Activated CD4-positive, alpha-beta memory T cell treated with anti-CD3 and anti-CD28 coated beads for 36 hours (primary cell): ENCODE measurements at places on chromosomes 7 and 10.
A peak's percentile ranks its signal among the peaks of the same experiment; 100 is the strongest.

GRCh38 chr7:128266883-128267594, 26.0 kb downstream of the LEP start:
- DNase-seq = no peak

GRCh38 chr10:17022466-17022825, 107.2 kb downstream of the CUBN start:
- no peak for DNase-seq

- DNase-seq = no peak
These were observed 74.9 kb downstream of the RSU1 start for GRCh38 chr10:16742165-16742960.

GRCh38 chr7:100158229-100159098, at the start of gene TRAPPC14:
Gene TRAPPC14, minus strand, starts transcription at chr7:100158723. Its CDS starts 224 bp downstream, at chr7:100158499.
- DNase-seq = peak; percentile 94

GRCh38 chr7:104431930-104432329, 103.5 kb downstream of the LHFPL3 start:
- no peak for DNase-seq

- DNase-seq = no peak
These were observed 152.3 kb downstream of the EGFR start for GRCh38 chr7:55171157-55171556.

GRCh38 chr7:55104712-55105433, 86.1 kb downstream of the EGFR start:
- no peak for DNase-seq

- no peak for DNase-seq
These were observed 36.6 kb upstream of the LEP start for GRCh38 chr7:128204455-128204854.

GRCh38 chr7:26531926-26532325, 240.3 kb downstream of the SNX10 start:
- no peak for DNase-seq

DNA sequence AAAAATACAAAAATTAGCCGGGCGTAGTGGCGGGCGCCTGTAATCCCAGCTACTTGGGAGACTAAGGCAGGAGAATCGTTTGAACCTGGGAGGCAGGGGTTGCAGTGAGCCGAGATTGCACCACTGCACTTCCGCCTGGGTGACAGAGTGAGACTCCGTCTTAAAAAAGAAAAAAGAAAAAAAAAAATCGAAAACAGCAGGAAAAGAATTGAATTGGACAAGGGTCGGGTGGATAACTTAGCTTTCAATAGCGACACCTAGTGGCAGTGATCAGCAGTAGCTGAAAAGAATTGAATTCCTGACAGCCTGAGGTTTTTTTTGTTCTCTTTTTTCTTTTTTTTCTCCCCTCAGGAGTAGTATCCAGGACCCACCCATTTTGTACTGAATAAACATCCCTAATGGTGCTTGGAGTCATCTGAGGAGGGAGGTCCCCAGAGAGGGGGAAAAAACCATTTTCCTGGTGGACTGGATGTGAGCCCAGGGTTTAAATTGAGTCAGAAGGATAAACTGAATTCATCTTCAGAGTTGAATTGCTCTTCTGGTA, 55.1 kb downstream of the CYCS start:
- DNase-seq = peak; percentile 45

DNA sequence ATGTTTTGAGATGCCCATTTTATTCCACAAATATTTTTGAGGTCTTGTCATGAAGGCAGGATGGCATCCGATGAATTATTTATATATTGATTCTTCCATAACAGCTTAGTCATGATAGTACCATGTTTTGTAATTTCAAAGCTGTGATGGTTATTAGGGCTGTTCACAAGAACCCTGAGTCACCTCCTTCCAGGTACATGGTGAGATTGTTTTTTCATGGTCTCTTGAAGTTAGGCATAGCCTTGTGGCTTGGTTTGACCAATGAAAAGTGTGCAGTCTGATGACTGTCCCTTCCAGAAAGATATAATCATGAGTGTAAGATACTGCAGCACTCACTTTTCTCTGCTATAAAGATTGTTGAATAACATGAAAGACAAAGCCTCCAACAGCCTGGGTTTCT, 274.8 kb downstream of the FGFR2 start:
- no peak for DNase-seq

GRCh38 chr10:88178758-88179157, 315.3 kb downstream of the PTEN start:
- DNase-seq = no peak

DNA sequence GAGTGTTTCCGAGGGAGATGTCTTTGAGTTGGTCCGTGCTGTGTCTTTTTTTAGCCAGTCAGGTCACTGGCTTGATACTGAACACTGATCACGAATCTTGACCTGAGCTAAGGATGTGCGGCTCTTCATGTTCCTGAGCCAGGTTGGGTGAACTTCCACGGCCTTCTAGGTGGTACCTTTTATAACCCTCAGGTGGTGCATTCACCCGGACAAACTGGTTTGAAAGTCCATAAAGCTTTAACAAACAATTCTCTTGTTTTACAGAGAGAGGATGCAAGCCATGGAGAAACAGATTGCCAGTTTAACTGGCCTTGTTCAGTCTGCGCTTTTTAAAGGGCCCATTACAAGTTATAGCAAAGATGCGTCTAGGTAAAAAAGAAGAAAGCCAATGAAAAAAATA, 229.5 kb downstream of the ARHGAP21 start:
- DNase-seq = no peak

DNA sequence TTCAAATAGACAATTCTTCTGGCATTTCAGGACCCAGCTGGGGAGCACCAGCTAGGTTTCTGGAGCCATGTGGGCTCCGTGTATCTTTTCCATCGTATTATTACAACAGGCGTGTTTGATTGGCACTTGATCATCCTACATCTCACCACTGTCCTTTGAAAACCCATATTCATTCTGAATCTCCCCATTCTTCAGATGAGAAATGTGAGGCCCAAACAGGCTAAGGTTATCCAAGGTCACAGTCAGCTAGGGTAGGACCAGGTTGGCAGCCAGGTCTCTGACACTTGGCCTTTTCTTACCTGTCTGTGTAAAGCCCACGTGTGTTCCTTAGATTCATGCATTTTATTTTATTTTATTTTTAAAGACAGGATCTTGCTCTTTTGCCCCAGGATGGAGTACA, 102.4 kb upstream of the SH2B2 start:
- DNase-seq = no peak

GRCh38 chr7:23426876-23427275, 43.4 kb downstream of the IGF2BP3 start:
- no peak for DNase-seq

DNA sequence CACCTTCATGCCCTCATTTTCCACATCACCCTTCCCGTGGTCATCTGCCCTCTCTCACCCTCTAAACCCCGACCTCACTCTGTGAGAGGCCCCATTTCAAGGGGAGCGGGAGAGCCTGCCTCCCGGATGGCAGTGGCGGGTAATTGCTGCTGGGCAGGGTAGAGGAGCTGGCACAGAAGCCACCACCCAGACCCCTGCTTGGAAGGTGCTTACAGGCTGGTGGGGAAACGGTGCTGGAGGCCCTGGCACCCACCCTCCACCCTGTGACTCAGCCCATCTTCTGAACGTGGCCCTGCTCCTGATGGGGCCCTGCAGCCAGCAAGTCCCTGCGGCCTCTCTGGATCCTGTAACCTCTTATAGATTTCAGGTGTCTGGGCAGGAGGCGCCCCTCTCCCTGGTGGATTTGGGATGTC, 10.6 kb upstream of the PWWP2B start:
- DNase-seq = no peak

DNA sequence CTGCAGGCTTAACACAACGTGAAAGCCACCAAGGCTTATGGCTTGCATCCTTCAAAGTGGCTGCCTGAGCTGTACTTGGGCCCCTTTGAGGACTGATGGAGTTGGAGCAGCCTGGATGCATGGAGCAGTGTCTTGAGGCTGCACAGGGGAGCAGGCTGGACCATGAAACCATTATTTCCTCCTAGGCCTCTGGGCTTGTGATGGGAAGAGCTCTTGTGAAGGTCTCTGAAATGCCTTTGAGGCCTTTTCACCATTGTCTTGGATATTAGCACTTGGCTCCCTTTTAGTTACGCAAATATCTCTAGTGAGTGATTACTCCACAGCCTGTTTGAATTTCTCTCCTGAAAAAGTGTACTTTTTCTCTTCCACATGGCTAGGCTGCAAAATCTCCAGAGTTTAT, 201.2 kb upstream of the NPY start:
- no peak for DNase-seq

GRCh38 chr7:116736927-116737715, 65.1 kb downstream of the MET start:
- DNase-seq = no peak

- no peak for DNase-seq
These were observed 2.1 kb downstream of the ABI1 start for GRCh38 chr10:26858707-26859034.

GRCh38 chr10:32004161-32004591, 52.0 kb downstream of the KIF5B start:
- DNase-seq = no peak

GRCh38 chr7:78673272-78673671, 780.2 kb downstream of the MAGI2 start:
- DNase-seq = no peak

- DNase-seq = peak; percentile 8
These were observed 128.0 kb downstream of the MBL2 start for GRCh38 chr10:52644373-52645186.

DNA sequence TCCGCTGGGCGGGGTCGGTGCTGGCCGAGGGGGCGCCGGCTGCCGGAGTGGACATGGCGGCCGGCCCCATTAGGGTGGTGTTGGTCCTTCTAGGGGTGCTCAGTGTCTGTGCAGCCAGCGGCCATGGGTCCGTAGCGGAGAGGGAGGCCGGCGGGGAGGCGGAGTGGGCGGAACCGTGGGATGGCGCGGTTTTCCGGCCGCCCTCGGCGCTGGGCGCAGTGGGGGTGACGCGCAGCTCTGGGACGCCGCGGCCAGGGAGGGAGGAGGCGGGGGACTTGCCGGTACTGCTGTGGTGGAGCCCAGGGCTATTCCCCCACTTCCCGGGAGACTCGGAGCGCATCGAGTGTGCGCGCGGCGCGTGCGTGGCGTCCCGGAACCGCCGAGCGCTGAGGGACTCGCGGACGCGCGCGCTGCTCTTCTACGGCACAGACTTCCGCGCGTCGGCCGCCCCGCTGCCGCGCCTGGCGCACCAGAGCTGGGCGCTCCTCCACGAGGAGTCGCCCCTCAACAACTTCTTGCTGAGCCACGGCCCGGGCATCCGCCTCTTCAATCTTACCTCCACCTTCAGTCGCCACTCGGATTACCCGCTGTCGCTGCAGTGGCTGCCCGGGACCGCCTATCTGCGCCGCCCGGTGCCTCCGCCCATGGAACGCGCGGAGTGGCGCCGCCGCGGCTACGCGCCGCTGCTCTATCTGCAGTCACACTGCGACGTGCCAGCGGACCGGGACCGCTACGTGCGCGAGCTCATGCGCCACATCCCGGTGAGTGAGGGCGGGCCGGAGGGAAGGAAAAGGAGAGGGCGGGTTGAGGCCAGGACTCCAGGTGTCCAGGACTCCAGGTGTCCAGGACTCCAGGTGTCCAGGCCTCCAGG, 9.3 kb upstream of the CHCHD1 start:
- peak; percentile 86 for DNase-seq

GRCh38 chr10:42951486-42952251, 125.2 kb upstream of the RET start:
- peak; percentile 4 for DNase-seq

DNA sequence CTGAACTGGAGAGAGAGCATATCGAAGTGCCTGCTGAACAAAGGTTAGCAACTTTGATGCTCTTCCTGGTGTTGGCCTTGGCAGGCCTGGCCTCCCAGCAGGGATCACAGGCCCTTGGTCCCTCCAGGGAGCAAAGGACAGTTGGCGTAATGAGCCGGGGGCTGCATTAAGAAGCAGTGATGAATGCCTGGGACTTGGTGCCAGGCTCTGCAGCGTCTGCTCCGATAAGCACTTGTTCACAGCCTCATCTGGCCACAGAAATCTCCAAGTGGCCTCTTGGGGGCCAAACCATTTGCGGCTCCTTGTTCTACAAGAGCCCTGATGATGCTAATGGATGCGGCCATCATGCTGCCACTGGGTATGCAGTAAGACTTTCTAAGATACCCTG, 31.8 kb downstream of the CRHR2 start:
- no peak for DNase-seq

DNA sequence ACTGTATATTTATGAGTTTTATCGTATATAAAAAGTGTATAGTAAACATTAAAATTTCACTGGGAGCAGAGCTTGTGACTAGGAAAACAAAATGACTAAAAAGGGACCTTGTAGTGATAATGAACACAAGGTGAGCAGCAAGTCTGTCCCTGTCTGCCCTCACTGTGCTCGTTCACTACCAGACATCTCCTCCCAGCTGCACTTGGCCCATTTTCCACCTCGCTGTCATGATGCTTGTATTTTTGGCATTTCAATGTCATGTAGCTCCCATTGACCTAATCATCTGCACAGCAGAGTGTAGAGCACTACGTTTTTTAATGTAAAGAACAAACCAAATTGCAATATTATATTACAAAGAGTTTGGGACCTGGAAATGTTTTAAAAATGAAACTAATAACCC, 207.2 kb downstream of the ZEB1 start:
- DNase-seq = no peak

- DNase-seq = no peak
These were observed 168.4 kb upstream of the WNT16 start for GRCh38 chr7:121160150-121161008.

DNA sequence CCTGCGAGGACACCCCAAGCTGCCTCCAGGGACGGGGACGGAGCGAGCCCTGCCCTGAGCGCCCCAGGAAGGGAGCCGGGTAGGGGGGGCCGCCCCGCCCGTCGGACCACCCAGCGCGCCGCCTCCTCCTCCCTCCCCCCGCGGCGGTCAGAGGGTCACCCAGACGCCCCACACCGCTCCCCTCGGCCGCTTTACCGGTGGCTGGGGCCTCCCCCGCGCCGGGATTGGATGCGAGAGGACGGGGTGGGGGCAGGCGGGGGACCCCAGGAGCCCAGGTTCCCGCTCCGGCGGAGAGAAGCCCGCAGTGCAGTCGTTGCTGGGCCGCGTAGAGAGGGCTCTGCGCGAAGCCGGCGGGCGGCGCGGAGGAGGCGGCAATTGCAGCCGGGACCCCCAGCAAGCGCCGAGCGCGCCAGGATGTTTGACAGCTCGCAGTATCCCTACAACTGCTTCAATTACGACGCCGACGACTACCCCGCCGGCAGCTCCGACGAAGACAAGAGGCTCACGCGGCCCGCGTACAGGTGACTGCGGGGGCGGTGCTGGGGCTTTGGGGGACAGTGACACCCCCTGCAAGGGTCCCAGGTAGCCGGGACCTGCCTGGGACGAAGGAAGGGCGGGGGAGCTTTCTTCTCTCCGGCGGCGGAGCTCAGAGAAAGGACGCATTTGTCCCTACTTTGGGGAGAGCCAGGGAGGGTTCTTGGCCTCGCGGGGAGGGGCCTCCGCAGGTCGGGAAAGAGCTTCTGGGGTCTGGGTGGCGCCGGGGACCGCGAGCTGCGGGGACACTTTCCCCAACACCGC, at the start of gene FOXL3:
Gene FOXL3 (plus strand): TSS at position 415 of the 798 bp plus-strand sequence. CDS start 0 bp downstream, at position 415.
- no peak for DNase-seq

DNA sequence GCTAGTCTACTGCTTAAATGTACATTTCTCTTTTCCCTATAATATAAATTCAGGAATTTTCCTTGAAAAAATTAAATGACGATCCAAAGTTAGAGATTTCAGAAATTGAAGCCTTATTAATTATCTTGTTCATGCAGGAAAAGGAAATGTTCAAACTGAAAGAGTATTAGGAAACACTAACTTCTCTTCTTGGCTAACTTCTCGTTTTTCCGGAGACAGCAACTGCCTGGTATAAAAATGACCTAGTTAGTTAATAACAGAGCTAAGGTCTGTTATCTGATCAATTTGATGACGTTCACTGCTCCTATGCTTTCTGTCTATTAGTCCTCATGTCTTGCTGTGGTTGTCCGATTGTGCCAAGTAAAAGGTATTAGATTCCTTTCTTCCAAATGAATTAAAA, 212.5 kb downstream of the DGKB start:
- DNase-seq = no peak
